ENCODE measurements at places on chromosomes 1 and 21. TPM values are rescaled to one million over a fixed set of nuclear protein-coding genes. Genes with fewer than 3 reads are reported as not detected.

IL24 gene
- total RNA-seq, result 3.1 TPM

AQP10 gene
- total RNA-seq, result not detected

CFHR2 gene
- total RNA-seq, result not detected

B3GALT2 gene
- not detected for total RNA-seq

PGLYRP3 gene
- not detected for total RNA-seq

SEMA4A gene
- total RNA-seq, result 132 TPM

SH2D2A gene
- 453 TPM for total RNA-seq

AMY1A gene
- not detected for total RNA-seq

ST6GALNAC5 gene
- not detected for total RNA-seq

UMODL1 gene
- not detected for total RNA-seq

ELAVL4 gene
- total RNA-seq, result not detected

GBP1 gene
- 40.0 TPM for total RNA-seq

ADCY10 gene
- total RNA-seq, result 0.09 TPM

ERICH3 gene
- not detected for total RNA-seq

ITGB2 gene
- total RNA-seq, result 210 TPM

FAM177B gene
- not detected for total RNA-seq

SLC45A1 gene
- 0.80 TPM for total RNA-seq

GABRD gene
- total RNA-seq, result not detected

VASH2 gene
- total RNA-seq, result 1.8 TPM

LAPTM5 gene
- total RNA-seq, result 184 TPM

OR2G6 gene
- total RNA-seq, result not detected

Measured in activated T-helper 2 cell treated with anti-CD3 and anti-CD28 coated beads, Interferon-gamma antibody, Interleukin-2, Interleukin-4, amounts not matched to agents 10 μg/mL and 5 μg/mL and 100 μg/mL, durations not matched to agents 14 hours and 24 hours and 36 hours (primary cell).